ENCODE measurements at places on chromosomes 4 and X.
A peak's percentile ranks its signal among the peaks of the same experiment; 100 is the strongest.

DNA sequence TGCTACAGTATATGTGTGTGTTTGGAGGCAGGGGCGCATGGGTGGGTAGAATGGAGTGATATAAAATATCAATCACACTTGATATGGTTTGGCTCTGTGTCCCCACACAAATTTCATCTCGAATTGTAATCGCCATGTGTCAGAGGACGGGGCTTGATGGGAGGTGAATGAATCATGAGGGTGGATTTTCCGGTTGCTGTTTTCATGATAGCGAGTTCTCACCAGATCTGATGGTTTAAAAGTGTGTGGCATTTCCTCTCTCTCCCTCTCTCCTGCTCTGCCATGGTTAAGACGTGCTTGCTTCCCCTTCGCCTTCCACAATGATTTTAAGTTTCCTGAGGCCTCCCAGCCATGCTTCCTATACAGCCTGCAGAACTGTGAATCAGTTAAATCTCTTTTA lies 14.8 kb downstream of the SOWAHB start:
- no peak for DNase-seq

- DNase-seq, result no peak
Measured at GRCh38 chr4:1730532-1731135, 9.3 kb downstream of the TACC3 start.

DNA sequence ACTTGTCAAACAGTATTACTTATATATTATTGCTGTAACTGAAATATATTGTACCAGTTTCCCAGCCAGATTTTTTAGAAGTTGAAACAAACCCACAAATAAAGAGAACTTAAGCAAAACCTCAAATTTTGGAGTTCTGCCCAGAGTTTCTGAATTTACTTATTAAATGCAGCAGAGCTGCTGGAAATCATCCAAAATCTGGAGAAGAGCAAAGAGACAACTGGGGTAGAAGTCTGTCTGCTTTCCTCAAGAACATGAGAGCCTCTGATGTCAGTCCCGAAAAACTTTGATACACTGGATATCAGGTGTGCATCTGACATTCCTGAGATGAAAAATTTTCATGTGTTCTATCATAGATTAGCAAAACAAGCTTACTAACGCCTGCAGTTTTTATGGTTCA lies 325.9 kb downstream of the NR3C2 start:
- no peak for DNase-seq

GRCh38 chrX:437661-438390 lies 51.1 kb upstream of the PPP2R3B start:
- DNase-seq, result peak; percentile 17

GRCh38 chrX:22589845-22590244 lies 317.1 kb downstream of the CBLL2 start:
- no peak for DNase-seq

- DNase-seq, result no peak
Measured at GRCh38 chrX:95762716-95763115, 921.9 kb upstream of the DIAPH2 start.

- DNase-seq, result no peak
Measured at GRCh38 chr4:128837679-128838078, 28.2 kb downstream of the JADE1 start.

- no peak for DNase-seq
Measured at GRCh38 chr4:92172203-92172602, 131.6 kb upstream of the GRID2 start.

DNA sequence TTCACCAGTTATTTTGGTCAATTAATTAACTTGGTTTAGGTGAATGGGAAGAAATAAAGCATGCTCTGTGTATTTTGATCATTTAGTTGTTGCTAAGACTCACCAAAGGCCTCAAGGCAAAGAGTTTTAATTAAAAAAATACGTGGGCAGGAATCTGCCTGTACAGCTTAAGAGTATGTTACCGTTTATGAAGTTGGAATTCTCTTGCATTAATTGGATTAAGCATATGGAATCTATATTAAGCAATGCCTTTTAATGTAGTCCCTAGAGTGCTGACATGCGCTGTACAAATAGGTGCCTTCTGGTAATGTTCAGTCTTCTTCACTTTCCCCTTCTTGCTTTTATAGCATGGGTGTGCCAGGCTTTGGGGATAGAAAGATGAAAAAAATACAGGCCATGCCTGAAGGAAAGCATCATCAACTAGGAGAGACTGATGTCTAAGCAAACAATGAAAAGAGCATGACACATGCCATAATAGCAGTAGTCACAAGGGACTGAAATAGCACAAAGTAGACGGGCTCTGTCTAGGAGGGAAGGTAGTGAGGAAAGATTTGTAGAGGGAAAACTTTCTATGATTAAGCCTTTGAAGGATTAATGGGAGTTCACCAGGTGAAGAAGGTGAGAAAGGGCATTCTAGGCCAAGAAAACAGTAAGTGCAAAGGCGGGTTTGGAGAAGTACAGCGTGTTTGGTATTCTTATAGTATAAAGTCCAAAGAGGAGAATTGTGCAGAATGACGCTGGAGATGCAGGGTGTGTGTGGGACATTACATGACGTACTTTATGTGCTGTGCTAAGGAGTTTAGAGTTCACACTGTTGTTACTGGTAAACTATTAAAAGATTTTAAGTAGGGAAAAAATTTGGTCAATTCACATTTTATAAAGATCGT lies 226.1 kb upstream of the ANXA3 start:
- no peak for DNase-seq

DNA sequence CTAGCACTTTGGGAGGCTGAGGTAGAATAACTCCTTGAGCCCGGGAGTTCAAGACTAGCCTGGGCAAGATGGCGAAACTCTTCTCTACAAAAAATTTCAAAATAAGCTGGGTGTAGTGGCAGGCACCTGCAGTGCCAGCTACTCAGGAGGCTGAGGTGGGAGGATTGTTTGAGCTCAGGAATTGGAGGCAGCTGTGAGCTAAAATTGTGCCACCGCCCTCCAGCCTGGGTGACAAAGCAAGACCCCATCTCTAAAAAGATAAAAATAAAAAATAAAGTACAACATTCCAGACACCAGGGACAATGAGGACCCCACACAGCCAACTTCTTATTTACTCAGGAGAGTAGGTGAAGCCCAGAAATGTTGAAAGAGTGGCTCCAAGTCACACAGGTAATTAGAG lies 53.0 kb downstream of the APBB2 start:
- DNase-seq, result no peak

DNA sequence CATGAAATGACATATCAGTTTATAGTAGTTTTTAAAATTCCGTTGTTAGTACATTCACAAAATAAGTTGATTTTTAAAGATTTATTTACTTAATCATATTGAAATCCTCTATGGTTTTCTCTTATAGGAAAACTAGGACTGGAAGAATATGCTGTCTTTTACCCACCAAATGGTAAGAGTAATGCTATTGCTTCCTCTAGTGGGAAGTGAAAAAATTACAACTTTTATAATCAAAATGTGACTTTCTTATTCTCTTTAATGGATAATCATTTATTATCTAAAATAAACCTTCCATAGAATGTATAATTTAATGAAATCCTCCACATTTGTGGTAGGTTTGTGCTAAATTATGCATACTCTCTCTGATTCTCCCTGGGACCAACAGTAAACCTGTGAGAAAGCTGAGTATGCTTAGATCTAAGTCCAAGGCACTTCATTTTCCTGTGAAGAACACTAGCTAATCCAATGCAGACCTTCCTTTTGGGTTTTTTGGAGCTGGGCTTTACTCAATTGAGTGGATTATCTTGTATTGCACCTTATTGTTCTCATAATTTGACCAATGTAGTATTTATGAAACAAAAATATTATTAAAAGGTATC lies 136.2 kb downstream of the TBC1D19 start:
- DNase-seq, result no peak

DNA sequence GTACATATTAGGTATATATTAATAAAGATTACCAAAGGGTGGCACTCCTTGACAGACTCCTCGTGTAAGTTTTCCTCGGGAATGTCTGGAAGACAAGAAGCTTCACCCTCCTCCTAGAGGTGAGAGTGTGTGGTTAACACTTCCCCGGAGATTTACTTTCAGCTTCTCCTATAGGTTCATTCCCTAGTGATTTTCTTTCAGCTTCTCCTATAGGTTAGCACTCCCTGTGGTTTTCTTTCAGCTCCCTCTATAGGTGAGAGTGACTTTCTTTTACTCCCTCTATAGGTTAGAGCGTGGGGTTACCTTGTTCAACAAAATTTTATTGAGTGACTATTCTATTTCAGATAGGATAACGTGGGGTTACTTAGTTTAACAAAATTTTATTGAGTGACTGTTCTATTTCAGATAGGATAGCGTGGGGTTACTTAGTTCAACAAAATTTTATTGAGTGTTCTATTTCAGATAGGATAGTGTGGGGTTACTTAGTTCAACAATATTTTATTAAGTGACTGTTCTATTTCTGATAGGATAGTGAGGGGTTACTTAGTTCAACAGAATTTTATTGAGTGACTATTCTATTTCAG lies 106.0 kb upstream of the PLAC1 start:
- no peak for DNase-seq

DNA sequence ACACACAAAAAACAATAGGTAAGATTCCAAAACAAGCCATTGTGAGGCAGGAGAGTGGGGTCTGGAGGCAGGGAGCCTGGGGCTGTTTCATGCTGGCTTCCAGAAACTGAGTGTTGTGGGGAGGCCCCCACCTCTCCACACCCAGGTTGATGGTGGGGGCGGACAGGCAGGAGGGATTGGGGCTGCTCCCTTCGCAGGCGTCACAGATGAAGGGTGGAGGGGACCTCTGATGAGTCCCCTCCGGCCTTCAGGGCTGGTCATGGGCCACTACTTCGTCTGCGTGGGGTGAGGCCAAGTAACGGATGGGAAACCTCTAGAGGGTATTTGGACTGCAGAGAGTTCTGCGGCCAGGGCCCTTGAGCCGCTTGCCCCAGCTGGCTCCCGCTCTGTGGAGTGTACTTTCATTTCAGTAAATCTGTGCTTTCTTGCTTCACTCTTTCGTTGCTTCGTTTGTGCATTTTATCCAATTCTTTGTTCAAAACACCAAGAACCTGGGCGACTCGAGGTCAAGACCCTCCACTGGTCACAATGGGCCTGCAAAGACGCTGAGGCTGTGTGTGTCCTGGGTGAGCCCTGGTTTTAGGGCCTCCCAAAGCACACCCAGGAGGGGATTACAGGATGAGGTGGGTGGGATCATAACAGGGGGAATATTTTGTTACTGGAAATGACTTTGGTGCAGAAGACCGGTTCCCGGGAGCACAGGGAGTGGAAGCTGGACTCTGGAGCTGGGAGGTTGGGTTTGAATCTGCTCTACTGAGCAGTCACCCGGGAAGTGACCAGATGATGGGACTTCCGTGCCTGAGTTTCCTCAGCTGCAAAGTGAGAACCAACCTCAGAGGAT lies 83.7 kb upstream of the ADRA2C start:
- no peak for DNase-seq

DNA sequence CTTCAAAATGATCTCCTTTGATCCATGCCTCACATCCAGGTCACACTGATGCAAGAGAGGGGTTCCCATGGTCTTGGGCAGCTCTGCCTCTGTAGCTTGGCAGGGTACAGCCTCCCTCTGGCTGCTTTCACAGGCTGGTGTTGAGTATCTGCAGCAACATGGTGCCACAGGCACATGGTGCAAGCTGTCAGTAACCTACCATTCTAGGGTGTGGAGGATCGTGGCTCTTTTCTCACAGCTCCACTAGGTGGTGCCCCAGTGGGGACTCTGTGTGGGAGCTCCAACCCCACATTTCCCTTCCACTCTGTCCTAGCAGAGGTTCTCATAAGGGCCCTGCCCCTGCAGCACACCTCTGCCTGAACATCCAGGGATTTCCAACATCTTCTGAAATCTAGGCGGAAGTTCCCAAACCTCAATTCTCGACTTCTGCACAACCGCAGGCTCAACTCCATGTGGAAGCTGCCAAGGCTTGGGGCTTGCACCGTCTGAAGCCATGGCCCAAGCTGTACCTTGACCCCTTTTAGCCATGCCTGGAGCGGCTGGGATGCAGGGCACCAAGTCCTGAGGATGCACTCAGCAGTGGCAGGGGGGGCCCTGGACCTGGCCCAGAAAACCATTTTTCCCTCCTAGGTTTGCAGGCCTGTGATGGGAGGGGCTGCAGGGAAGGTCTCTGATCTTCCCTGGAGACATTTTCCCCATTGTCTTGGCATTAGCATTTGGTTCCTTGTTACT lies 137.8 kb upstream of the NUDT6 start:
- no peak for DNase-seq

DNA sequence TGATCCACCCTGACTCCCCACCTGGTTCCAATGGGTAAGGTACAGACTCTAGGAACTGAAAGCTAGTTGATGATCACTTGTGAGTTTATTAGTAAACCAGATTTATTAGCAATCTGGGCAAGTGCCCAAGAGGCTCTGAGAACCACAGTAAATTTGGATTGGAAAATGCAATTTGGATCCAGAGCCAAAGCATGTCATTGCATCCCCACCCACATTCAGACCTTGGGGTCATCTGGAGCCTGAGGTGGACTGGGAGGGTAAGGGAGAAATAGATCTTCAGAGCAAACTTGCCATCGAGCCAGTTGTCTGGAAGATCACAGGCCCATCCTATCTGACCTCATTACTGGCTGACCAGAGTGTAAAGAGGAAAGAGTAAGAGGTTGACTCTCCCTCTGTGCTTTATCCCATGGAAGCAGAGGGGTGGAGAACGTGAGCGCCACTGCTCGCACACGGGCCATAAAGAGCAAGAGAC lies 78.7 kb upstream of the RASGEF1B start:
- DNase-seq, result no peak

- DNase-seq, result peak; percentile 80
Measured at GRCh38 chr4:40316782-40317635, 18.1 kb upstream of the CHRNA9 start.

DNA sequence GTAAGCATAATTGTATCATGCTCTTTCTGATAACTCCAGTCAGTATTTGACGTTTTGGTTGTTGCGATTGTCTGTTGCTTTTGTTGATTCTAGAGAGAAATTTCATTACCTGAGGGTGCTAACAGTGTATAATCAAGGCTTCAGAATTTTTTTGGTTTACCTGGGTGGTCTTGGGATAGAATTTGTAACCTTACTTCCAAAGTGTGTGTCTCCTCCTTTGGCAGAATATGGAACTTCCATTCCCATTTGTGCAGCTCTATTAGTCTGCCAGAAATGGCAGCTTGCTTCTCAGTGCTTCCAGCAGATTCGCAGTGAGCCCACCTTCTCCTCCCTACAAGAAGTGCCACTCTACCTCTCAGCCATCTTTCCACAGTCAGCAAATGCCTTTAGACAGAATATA lies 5.3 kb downstream of the COPS4 start:
- no peak for DNase-seq

- no peak for DNase-seq
Measured at GRCh38 chr4:19987746-19988145, 264.0 kb upstream of the SLIT2 start.

GRCh38 chr4:54256491-54257486 lies 27.7 kb downstream of the PDGFRA start:
- no peak for DNase-seq

DNA sequence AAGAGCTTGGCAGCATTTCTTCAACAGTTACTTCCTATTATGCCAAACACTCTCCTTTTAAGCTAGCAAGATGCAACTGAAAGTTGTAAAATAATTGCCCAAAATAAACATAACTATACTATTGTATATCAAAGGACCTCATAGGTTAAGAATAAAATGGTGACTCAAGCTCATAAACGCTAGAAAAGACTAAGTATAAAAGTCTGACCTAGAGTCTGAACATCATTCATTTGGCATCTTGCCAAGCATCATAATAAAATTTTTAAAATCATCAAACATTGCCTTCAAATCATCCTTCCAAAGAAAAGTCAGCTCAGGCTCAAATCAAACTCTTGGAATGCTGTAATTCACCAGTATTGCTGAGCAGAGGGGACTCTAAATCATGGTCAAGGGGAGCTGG lies 281.2 kb downstream of the QDPR start:
- no peak for DNase-seq
